ENCODE measurements at places on chromosomes 7 and 10. TPM values are rescaled to one million over a fixed set of nuclear protein-coding genes. Genes with fewer than 3 reads are reported as not detected.

DNA sequence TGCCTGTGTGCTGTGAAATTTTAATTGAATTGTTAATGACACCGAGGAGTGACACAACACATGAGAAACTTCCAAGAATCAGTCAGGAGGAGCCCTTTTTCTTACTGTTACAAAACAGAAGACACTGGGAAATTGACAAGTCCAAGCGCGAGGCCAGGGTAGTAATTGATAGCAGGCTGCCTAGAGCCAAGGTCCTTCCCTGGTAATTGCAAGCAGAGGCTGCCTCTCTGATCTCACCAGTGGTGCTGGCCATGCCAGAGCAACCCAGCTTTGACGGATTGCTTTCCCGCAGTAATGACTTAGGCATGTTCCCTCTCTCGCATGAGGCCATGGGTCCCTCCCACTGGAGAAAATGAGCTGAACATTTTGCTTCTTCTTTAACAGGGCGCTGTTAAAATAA lies 111.5 kb downstream of the LRMDA start:
- no peaks in the 10 kb centered on the region for H3K36me3 ChIP-seq
- H3K27me3 ChIP-seq, result peaks cover 8% of the 10 kb centered on the region
- H3K27ac ChIP-seq, result no peak overlapping the region

DNA sequence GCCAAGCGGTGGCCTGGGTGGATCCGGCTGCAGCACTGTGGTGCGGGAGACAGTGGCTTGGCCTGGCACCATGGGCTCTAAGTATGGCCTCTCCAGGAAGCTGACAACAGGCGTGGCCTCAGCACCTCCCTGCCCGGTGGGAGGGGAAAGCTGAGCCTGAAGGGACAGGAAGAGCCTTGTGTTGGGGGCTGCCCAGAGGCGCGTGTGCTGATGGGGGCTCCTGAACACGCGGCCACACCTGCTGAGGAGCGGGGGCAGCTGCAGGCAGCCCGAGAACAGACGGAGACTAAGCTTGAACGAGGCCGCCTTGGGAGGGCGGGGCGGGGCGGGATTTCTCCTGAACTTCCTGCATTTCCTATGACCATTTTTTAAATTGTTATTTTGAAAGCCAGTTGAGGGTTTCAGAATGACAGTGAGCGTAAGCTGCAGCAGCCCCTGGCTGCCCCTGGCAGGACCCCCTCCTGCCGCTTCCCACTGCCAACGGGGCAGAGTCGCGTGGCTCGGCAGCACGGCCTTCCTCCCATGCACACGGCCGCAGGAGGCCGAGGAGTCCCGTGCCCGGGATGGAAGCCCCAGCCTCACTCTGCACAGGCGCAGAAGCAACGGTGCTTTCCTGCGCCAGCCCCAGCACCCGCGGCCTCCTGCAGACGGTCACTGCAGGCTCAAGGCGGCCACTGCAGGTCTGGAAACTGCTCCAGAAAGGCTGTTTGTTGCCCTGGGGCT lies 43.2 kb downstream of the DPYSL4 start:
- no peak overlapping the region for H3K27ac ChIP-seq
- no peak overlapping the region for H3K4me3 ChIP-seq
- no peaks in the 10 kb centered on the region for H3K36me3 ChIP-seq
- no peaks in the 10 kb centered on the region for H3K4me1 ChIP-seq
- H3K27me3 ChIP-seq, result no peaks in the 10 kb centered on the region

GRCh38 chr10:504806-505205 lies 184.7 kb downstream of the DIP2C start:
- DNase-seq, result no peak
- H3K4me1 ChIP-seq, result no peaks in the 10 kb centered on the region
- no peaks in the 10 kb centered on the region for H3K36me3 ChIP-seq
- no peak overlapping the region for H3K4me3 ChIP-seq
- no peaks in the 10 kb centered on the region for H3K27me3 ChIP-seq

Gene LLCFC1
- total RNA-seq, result not detected

DNA sequence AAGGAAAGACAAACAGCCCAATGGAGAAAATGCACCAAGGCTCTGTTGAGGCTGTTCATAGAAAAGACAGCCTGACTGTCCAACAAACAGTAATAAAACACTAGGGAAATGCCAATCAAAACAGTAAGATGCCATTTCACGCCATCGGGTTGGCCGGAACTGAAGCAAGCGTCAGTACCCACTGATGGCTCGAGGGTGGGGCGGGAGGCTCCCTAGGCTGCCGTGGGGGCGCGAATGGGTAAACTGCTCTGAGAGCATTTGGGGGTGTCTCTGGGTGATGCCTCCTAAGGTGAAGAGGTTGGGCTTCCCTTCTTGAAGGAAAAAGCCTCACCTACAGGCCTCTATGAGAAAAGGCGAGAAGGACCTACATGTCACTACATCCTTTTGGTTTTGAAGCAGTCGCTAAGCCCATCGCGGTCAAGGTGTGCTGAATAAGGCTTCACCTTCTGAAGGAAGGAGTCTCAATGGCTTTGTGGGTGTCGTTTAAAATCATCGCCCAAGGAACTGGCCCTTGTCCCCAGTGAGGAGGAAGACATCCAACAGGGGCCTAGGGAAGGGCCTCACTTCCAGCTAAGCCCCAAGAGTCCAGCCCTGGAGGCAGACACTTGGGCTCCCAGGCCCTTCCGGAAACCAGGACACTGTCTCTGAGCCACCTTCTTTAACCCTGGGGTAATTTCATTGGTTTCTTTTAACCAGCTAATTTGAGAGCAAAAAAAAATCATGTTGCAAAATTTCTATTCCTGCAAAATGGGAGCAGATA lies 98.5 kb upstream of the PPP2R2D start:
- no peaks in the 10 kb centered on the region for H3K36me3 ChIP-seq
- H3K4me3 ChIP-seq, result no peak overlapping the region
- H3K27me3 ChIP-seq, result no peaks in the 10 kb centered on the region
- no peak overlapping the region for H3K27ac ChIP-seq
- no peaks in the 10 kb centered on the region for H3K4me1 ChIP-seq

DNA sequence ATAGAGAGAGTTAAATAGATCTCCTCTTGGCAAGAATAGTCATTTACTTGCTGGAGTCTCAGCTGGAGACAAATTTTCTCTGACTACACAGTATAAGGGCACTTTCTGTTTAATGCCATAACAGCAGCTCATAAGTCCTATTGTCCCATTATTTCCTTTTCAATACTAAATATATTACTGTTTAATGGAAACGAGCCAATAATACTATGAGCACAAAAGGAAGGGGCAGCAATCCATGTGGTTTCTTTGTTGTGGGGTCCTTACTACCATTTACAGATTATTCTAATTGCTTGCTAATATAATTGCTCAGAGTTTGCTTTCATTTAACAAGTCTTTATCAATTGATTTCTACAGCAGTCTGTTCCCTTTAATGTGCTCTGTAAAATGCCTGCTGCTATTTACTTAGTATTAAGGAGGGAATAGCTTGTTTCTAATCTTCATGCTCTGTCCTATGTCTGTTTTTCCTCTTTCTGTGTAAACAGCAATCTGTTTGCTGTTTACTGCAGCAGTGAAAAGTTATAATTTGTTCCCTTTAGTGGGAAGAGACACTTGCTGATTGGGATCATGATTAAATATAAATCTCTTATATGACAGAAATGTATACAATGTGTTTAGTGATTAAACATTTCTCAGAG lies 296.2 kb upstream of the SMIM30 start:
- H3K4me3 ChIP-seq, result no peak overlapping the region
- DNase-seq, result no peak
- no peaks in the 10 kb centered on the region for H3K4me1 ChIP-seq
- no peaks in the 10 kb centered on the region for H3K36me3 ChIP-seq
- no peaks in the 10 kb centered on the region for H3K27me3 ChIP-seq

Gene EPO
- not detected for total RNA-seq

Gene TWNK
- total RNA-seq, result 30.5 TPM

- no peaks in the 10 kb centered on the region for H3K4me1 ChIP-seq
- no peaks in the 10 kb centered on the region for H3K27me3 ChIP-seq
- H3K36me3 ChIP-seq, result no peaks in the 10 kb centered on the region
- H3K4me3 ChIP-seq, result no peak overlapping the region
Measured at GRCh38 chr10:22560913-22561239, 153.5 kb downstream of the PIP4K2A start.

DNA sequence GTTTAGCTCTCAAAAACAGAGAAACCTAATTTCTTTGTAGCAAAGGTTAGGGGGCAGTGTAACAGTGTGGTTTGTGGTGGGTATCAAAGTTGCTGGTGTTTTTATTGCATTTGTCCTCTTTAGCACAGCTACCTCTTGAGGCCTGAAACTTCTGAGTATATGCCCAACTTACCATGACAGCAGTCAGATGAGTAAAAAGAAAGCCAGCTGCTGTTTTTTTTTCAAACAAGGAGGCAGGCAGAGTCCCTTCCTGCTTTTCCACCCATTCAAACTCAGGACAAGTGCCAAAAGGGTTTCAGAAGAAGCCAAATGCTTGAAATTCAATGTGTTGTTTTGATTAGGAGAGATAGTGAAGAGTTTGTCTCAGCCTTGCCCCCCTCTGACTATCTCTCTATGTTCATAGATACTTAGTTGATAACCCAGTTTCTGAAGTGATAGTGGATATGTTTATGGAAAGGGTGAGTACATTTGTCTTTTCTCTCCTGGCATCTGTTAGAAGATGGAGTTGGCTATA lies 23.1 kb downstream of the GBF1 start:
- no peaks in the 10 kb centered on the region for H3K4me1 ChIP-seq
- DNase-seq, result no peak
- no peaks in the 10 kb centered on the region for H3K27me3 ChIP-seq

- DNase-seq, result no peak
- no peaks in the 10 kb centered on the region for H3K36me3 ChIP-seq
- H3K27ac ChIP-seq, result no peak overlapping the region
- no peak overlapping the region for H3K4me3 ChIP-seq
- H3K27me3 ChIP-seq, result no peaks in the 10 kb centered on the region
Measured at GRCh38 chr10:21929070-21929469, 74.5 kb downstream of the DNAJC1 start.

Gene COL13A1
- total RNA-seq, result 1.0 TPM

Gene FRAT2
- total RNA-seq, result 16.7 TPM

- no peak overlapping the region for H3K27ac ChIP-seq
- no peak for DNase-seq
- no peaks in the 10 kb centered on the region for H3K4me1 ChIP-seq
- H3K27me3 ChIP-seq, result peaks cover 22% of the 10 kb centered on the region
- H3K4me3 ChIP-seq, result no peak overlapping the region
- no peaks in the 10 kb centered on the region for H3K36me3 ChIP-seq
Measured at GRCh38 chr10:123703195-123703790, 37.1 kb downstream of the GPR26 start.

DNA sequence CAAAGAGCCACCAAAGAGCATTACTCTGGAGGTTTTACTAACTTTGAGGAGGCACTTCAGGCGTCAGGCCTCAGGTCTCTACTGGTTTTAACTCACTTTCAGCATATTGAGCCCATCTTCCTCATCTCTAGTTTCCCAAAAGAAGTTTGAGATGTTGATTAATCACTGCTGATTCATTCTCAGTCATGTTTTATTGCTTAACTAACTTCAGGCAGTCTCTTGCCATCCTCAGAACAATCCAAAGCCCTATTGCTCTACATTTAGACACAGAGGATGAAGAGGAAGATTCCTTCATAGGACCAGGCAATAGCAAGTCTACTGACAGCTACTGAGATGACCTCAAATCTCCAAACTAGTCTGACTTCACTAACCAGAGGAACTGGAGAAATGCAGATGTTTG lies 39.1 kb upstream of the BET1 start:
- H3K36me3 ChIP-seq, result no peaks in the 10 kb centered on the region
- no peak overlapping the region for H3K4me3 ChIP-seq
- peaks cover 4% of the 10 kb centered on the region for H3K27me3 ChIP-seq
- no peaks in the 10 kb centered on the region for H3K4me1 ChIP-seq

DNA sequence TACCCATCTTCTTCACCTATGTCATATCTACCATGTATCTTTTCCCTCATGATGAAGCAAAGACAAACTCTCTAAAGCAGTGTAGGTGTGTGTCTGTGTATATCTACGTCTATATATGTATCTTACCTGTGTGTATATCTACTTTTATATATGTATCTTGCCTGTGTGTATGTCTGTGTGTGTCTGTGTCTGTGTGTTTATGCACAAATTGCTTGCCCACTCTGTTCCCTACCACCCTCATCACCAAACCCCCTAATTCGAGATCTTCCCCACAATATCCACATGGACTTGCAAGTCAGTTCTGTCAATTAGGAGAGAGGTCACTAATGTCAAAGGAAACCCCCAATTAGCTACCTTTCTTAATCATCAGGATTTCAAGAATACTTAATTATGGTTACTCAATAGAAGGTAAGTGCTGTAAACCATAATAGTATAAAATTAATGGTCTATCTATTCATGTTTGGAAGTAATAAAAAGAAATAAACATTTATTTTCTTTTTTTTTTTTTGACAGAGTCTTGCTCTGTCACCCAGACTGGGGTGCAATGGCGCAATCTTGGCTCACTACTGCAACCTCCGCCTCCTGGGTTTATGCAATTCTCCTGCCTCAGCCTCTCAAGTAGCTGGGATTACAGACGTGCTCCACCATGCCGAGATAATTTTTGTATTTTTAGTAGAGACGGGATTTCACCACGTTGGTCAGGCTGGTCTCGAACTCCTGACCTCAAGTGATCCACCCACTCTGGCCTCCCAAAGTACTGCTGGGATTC lies 43.6 kb downstream of the ANKRD61 start:
- H3K4me3 ChIP-seq, result no peak overlapping the region
- H3K27me3 ChIP-seq, result no peaks in the 10 kb centered on the region
- H3K27ac ChIP-seq, result no peak overlapping the region
- peaks cover 5% of the 10 kb centered on the region for H3K4me1 ChIP-seq

DNA sequence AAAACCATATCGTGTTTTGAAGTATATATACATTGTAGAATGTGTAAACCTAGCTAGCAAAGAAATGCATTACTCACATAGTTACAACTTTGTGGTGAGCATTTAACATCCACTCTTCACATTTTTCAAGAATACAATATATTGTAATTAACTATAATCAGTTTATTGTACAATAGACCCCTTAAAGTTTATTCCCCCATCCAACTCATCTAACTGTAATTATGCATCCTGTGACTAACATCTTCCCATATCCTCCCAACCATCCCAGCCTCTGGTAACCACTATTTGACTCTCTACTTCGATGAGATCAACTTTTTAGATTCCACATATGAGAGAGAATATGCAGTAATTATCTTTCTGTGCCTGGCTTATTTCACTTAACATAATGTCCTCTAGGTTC lies 526.4 kb downstream of the KIF20B start:
- H3K4me1 ChIP-seq, result no peaks in the 10 kb centered on the region
- no peaks in the 10 kb centered on the region for H3K36me3 ChIP-seq
- no peak overlapping the region for H3K4me3 ChIP-seq
- no peaks in the 10 kb centered on the region for H3K27me3 ChIP-seq

GRCh38 chr7:23811540-23811939 lies 101.5 kb downstream of the STK31 start:
- H3K27ac ChIP-seq, result no peak overlapping the region
- H3K4me3 ChIP-seq, result no peak overlapping the region
- no peaks in the 10 kb centered on the region for H3K27me3 ChIP-seq

GRCh38 chr10:79904671-79905321 lies 44.1 kb downstream of the SFTPD start:
- no peak for DNase-seq
- H3K36me3 ChIP-seq, result no peaks in the 10 kb centered on the region
- H3K4me3 ChIP-seq, result peak overlapping the region; percentile 46
- H3K4me1 ChIP-seq, result no peaks in the 10 kb centered on the region

DNA sequence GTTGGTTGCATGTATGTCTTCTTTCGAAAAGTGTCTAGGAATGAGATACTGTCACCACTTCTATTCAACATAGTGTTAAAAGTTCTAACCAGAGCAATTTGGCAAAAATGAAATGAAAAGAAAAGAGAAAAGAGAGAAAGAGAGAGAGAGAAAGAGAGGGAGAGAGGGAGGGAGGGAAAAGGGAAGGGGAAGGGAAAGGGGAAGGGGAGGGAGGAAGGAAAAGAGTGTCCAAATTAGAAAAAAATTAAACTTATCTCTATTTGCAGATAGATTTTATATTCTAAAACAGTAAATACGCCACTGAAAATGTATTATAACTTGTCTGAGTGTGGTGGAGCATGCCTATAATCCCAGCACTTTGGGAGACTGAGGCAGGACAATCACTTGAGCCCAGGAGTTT lies 16.2 kb downstream of the DDX56 start:
- H3K4me1 ChIP-seq, result 0 out of 2 replicates have a peak, but pooled peaks cover 4% of the 10 kb centered on the region
- no peak overlapping the region for H3K4me3 ChIP-seq
- no peaks in the 10 kb centered on the region for H3K27me3 ChIP-seq
- DNase-seq, result no peak
- no peak overlapping the region for H3K27ac ChIP-seq

Data from Panc1 (cell line).